ENCODE measurements at places on chromosomes 7 and 10. TPM values are rescaled to one million over a fixed set of nuclear protein-coding genes. Genes with fewer than 3 reads are reported as not detected.

- no peak for DNase-seq
These were observed 40.9 kb downstream of the SMURF1 start for GRCh38 chr7:99102809-99103690.

DNA sequence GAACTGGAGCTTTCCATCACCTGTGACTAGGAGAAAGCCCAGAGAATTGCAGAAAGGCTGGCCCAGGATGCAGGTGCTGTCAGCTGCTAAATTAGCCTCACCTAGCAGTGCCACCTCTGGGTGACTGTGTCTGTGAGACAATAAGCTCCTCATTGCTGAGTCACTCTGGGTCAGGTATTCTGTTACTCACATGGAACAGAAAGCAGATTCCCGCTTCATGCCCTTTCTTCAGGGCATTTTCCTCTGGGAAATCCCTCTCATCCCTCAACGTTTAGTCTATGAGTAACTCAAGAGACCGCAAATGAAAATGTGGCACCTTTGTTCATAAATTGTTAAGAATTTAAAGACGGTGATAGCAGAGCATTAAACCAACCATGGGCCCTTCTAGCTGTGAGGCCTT is 184.0 kb downstream of the ADAM12 start:
- peak; percentile 82 for DNase-seq

DNA sequence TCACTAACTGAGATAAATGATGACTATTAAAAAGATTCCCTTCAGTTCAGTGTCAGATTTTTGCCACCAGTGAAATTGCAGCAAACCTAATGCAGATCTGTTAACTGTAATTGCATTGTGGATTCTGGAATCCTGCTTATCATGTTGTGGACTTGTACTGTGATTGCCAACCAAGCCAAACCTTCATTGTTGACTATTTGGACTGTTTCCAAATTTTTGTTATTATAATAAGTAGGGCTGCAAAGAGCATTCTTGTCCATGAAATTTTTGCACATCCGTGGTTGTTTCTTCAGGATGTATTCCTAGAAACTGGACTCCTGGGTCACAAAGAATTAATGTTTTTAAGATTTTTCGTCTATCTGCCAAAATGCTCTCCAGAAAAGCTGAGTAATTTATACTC is 281.6 kb upstream of the ZMIZ1 start:
- no peak for DNase-seq

GRCh38 chr10:15141136-15142054 is 27.1 kb downstream of the NMT2 start:
- no peak for DNase-seq

GRCh38 chr10:88788924-88789323 is 13.6 kb upstream of the LIPM start:
- no peak for DNase-seq

- DNase-seq = no peak
These were observed 3.3 kb upstream of the CDCA7L start for GRCh38 chr7:21948887-21949540.

- no peak for DNase-seq
These were observed 59.6 kb upstream of the FAM180A start for GRCh38 chr7:135808206-135808605.

Gene ANKRD61
- total RNA-seq = not detected

Gene CWF19L1
- 21.9 TPM for total RNA-seq

All from renal cortical epithelial cell (primary cell).